ENCODE measurements at places on chromosomes 4 and X. TPM values are rescaled to one million over a fixed set of nuclear protein-coding genes. Genes with fewer than 3 reads are reported as not detected.

DNA sequence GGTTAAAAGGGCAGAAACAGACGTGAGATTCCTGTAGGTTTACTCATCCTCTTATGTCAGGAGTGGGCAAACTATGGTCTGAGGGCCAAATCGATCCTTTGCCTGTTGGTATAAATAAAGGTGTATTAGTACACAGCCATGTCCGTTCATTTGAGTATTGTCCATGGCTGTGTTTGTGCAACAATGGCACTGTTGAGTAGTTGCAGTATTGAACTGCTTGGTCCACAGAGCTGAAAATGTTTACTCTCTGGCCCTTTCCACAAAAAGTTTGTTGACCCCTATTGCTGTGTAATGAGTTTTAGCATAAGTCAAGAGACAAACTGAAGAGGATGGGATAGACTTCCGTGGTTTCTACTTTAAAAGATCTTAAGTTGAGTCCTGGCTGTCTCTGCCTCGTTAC lies 59.0 kb upstream of the MID1 start:
- no peak overlapping the region for H3K4me3 ChIP-seq
- no peak for DNase-seq
- no peaks in the 10 kb centered on the region for H3K4me1 ChIP-seq

GRCh38 chrX:20522420-20522819 lies 255.7 kb upstream of the RPS6KA3 start:
- H3K36me3 ChIP-seq = no peaks in the 10 kb centered on the region
- no peak for DNase-seq
- no peak overlapping the region for H3K27ac ChIP-seq
- H3K4me1 ChIP-seq = no peaks in the 10 kb centered on the region

DNA sequence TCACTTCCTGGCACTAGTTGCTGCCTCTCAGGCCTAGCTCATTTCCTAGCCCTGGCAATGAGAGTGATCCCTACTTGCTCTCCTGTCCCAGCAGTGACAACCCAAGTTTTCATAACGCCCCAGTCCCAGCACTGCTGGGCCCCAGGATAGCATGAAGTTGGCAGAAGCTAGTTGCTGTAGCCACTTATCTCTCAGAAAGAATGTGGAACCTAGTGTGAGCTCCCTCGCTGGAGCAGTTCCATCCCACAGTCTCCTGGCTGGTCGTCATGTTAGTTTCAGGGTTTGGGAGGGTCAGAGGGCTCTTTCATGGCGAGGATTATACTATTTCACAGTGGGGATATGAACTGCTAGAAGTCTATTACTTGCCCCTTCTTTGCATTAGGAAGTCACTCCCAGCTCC lies 5.1 kb downstream of the PF4 start:
- no peak for DNase-seq
- H3K4me3 ChIP-seq = no peak overlapping the region
- H3K27me3 ChIP-seq = no peaks in the 10 kb centered on the region
- H3K36me3 ChIP-seq = no peaks in the 10 kb centered on the region
- no peak overlapping the region for H3K27ac ChIP-seq

HTR2C gene
- total RNA-seq = not detected
